Psoas muscle (tissue), 8 donors: ENCODE measurements at places on chromosomes 7 and 10. TPM values are rescaled to one million over a fixed set of nuclear protein-coding genes. Genes with fewer than 3 reads are reported as not detected.

GRCh38 chr10:30098629-30099028 is 39.2 kb upstream of the JCAD start:
- DNase-seq, result no peak

DNA sequence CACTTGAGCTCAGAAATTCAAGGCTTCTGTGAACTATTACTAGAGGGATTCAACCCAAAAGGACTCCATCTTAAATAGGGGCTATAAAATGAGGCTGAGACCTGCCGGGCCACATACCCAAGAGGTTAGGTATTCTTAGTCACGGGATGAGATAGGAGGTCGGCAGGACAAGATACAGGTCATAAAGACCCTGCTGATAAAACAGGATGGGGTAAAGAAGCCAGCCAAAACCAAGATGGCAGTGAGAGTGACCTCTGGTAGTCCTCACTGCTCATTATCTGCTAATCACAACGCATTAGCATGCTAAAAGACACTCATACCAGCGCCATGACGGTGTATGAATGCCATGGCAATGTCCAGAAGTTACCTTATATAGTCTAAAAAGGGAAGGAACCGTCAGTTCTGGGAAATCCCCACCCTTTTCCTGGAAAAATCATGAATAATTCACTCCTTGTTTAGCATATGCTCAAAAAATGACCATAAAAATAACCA is 101.2 kb upstream of the TRIM24 start:
- DNase-seq, result no peak

- DNase-seq, result peak; percentile 81
These were observed 1.8 kb downstream of the INPP5A start for GRCh38 chr10:132539431-132539839.

GRCh38 chr7:6026011-6026819 is 5.0 kb upstream of the ANKRD61 start:
- peak; percentile 91 for DNase-seq

- peak; percentile 50 for DNase-seq
These were observed 12.3 kb downstream of the KLF14 start for GRCh38 chr7:130721486-130722277.

GRCh38 chr10:60611291-60611747 is 167.0 kb upstream of the CDK1 start:
- DNase-seq, result no peak

DNA sequence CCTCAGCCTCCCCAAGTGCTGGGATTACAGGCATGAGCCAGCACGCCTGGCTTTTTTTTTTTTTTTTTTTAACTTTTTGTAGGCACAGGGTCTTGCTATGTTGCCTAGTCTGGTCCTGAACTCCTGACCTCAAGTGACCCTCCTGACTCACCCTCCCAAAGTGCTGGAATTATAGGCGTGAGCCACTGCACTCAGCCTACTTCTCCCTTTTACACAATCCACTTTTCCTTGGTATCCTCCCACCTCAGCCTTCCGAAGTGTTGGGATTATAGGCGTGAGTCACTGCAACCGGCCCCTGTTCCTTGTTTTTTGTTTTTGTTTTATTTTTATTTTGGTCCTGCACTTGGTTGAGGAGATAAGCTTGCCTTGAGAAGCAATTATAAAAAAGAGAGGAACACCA is 75.9 kb upstream of the KMT2C start:
- DNase-seq, result no peak

GRCh38 chr10:121709675-121710073 is 111.4 kb upstream of the FGFR2 start:
- DNase-seq, result no peak

DNA sequence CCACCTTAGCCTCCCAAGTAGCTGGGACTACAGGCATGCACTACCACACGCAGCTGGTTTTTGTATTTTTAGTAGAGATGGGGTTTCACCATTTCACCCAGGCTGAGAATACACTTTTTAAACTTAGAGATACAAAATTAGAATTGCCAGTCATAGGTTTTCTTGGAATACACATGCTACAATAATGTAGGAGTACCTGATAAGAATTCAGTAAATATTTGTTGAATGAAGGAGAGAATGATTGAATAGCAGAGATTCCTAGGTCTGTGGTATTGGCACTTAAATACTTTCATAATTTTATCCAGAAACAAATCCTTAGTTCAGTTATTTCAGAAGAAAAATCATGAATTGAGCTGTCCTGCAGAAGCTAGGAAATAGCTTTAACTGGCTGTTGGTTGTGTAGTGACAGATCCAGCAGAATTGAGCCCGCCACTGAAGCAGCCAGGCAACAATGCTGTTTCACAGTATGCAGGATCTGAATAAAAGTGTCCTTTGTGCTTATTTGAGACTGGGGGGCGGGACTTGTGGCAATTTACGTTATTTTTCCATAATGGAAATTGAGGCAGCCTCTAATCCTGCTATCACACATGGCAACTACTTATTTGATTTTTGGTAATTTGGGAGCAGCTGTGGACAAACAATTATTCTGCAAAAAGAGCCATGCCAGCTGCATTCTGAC is 31.5 kb downstream of the NRF1 start:
- no peak for DNase-seq

DNA sequence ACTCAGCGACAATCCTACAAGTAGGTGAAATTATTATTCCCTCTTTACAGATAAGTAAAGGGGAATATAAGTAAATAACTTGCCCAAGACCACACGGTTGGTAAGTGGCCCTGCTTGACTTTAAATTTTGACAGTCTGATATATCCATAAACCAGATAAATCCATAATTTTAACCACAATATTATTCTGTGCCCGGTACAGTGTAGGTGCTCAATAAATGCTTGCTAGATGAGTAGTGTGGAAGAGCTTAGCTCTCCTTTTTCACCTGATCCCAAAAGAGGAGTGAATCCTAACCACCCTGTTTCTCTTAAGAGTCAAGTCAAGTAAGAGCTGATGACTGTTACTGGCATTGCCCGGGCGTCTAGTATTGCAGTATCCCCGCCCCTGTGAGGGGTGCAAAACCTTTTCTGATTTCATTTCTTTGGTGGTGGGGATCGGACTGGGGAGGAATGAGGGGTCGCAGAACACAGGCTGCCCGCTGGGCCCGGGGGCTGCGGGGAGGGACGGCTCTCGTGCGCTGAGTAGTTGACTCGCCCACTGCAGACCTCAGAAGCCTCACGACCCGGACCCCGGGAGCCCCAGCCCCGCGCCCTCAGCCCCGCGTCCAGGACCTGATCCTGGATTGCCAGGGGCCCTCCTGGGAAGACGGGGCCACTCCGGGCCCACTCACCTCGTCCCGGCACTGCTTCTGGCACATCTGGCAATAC is 490 bp downstream of the KIN start:
- no peak for DNase-seq

GRCh38 chr7:75072981-75073283 is 670 bp downstream of the RCC1L start:
- no peak for DNase-seq

DNA sequence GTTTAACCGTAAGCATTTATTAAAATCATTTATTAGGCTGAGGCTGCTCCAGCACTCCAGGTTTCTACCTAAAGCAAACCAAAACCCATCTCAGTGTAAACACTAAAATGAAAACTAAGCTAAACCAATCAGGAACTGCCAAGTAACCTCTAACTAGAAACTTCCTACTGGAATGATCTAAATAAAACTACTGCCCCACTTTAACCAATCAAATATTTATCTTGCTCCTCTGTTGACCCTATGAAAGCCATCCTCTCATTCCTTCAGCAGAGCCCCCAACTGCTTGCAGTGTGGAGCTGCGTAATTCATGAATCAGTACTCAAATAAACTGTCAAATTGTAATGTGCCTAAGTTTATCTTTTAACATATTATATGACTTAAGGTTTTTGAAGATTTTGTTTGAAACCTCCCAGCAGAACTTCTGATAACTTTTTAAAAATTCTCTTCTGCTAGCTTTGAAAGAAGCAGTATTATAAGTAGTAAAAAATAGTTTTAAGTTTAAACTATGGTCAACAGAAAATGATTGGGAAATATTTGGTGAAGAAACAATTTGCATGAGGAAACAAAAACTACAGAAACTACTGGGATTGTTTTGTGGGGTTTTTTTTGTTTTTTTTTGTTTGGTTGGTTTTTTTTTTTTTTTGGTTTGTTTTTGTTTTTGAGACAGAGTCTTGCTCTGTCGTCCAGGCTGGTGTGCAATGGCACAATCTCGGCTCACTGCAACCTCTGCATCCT is 47.4 kb downstream of the GPR37 start:
- no peak for DNase-seq

DNA sequence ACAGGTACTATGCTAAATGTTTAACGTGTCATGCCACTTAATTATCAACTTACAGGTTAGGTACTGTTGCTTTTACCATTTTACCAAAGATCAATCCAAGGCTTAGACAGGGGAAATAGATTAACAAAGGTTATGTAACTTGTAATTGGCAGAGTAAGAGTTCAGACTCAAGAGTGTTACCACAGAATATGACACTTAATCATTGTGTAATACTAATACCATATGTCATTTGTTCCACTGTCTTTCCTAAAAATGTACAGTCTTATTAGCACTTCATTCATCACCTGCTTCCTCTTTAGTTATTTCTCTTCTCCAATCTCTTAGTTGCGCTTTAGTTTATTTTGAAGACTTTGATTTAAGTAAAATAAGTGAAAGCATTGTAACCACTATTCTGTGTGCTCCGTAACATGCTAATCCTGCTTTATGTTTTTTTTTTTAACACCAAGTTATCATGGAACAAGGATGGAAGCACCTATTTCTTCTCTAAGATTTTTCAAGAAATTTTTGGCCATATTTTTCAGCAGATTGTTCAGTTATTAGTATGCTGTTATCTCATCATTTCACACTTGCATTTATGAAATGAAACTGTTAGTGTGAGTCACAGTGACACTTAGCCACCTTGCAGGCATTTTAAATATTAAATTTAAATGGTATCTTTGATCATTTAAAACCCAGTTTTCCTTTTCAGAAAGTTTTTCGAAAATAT is 197.3 kb downstream of the PHF14 start:
- DNase-seq, result no peak

GRCh38 chr7:119596651-119597050 is 676.3 kb upstream of the KCND2 start:
- no peak for DNase-seq

- peak; percentile 78 for DNase-seq
These were observed 631.1 kb upstream of the MBL2 start for GRCh38 chr10:53403688-53404087.

Gene PTF1A
- polyA plus RNA-seq, result not detected

Gene MMD2
- polyA plus RNA-seq, result not detected

Gene TAS2R3
- polyA plus RNA-seq, result not detected

Gene NPFFR1
- 0.01 TPM for polyA plus RNA-seq
